ENCODE measurements at places on chromosomes 12 and 14.

- no peak for DNase-seq
Measured at GRCh38 chr12:83185241-83185640, 498.5 kb downstream of the TMTC2 start.

GRCh38 chr12:20259786-20260185 is 108.6 kb upstream of the PDE3A start:
- no peak for DNase-seq

DNA sequence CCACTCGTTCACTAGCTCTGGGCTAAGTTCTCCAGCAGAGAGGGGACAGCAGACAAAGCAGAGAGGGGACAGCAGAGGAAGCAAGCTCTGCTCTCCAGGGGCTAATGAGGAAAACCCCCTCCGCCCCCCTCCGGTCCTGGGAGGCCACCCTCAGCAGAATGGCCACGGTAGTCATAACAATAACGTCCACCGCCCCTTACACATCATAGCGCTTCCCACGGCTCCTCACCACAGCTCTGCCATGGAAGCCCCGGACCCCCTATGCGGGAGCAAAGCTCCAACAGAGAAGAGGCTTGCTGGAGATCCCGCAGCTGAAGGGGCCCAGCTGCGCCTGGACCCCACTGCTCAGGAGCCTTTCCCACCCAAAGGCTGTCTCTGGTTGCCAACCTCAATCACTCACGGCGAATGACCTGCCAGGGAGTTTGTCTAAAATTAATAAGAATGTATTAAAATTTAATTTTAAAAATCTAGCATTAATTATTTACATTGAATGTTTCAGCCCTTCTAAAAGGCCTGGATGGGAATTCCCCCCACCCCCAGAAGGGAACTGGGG is 17.4 kb downstream of the BEGAIN start:
- DNase-seq = no peak

DNA sequence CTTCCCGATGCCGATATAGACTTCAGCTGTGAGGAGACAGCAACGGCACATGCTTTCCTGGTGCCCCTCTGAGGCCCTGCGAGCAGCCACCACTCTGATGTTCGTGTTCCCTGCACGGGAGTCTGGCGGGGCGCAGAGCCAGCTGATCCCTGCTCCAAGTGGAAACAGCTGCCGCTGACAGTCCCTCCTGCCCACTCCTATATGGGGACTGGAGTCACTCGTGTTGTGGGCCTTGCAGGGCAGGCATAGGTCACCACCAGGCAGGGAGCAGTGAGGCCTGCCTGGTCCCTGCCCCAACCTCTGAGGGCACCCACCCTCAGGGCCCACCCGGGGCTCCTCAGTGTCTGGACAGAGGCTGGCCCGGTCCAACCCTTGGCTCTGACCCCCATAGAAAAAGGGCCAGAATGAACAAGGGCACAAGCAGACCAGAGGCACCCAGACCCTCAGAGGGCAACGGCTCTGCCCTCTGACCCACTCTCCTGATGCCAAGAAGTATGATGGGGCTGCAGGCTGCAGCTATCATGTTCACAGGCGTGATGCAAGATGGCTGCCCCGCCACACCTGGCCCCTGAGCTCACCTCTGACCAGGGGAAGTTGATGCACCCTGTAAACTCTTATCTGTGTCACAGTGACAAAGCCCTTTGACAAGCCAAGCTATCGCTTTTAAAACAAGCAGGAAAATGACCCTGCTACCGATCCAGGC is 181.6 kb downstream of the CALM1 start:
- DNase-seq = no peak

- DNase-seq = no peak
Measured at GRCh38 chr12:2095878-2096277, 43.1 kb downstream of the CACNA1C start.

DNA sequence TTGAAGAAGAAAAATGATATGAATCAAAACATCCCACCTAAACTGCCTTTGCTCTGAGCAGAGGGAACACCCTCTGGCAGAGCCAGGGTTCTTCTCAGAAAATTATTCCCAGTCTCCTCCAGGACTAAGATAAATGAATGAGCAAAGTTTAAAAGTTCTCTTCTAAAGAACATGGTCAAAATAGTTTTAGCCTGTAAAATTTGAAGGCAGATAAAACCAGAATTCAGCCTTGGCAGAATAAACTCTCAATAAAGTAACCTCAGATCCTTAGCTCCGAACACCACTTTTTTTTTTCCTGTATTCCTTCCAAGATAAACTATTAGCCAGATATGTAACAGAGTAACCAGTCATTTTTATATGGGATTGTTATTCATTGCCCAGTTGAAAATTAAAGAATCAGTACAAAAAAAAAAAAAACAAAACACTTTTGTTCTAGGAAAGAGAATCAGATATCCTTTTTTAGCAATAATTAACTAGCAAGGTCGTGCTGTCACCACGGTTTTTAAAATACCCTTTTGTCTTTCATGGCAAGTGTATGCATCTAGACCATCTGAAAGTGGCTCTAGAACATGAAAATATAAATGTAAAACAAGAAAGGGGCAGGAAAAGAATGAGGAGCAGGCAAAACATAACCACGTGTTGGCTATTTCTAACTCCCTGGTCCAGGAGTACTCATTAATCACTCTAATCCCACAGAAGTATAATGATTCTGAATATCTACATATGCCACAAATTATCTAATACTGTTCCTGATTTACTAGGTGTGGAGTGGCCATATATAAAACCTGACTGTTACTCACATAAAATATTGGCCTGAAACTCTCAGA is 60.8 kb downstream of the CAPZA3 start:
- DNase-seq = no peak

- no peak for DNase-seq
Measured at GRCh38 chr12:51819736-51820525, 28.6 kb downstream of the FIGNL2 start.

GRCh38 chr12:50925342-50925651 is 27.0 kb upstream of the HIGD1C start:
- no peak for DNase-seq

- no peak for DNase-seq
Measured at GRCh38 chr12:102570256-102570655, 89.9 kb upstream of the IGF1 start.

- no peak for DNase-seq
Measured at GRCh38 chr14:63938198-63939005, 85.6 kb downstream of the SYNE2 start.

DNA sequence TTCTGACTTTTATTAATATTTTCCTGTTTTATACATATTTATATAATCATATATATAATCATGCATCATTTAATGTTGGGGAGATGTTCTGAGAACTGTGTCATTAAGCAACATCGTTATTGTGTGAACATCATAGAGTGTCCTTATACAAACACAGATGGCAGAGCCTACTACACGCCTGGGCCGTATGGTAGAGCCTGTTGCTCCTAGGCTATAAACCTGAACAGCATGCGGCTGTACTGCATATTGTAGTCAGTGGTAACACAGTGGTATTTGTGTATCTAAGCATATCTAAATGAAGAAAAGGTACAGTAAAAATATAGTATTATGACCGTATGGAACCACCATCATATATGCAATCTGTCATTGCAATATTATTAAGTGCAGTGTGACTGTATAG is 44.7 kb upstream of the BCL7A start:
- no peak for DNase-seq

DNA sequence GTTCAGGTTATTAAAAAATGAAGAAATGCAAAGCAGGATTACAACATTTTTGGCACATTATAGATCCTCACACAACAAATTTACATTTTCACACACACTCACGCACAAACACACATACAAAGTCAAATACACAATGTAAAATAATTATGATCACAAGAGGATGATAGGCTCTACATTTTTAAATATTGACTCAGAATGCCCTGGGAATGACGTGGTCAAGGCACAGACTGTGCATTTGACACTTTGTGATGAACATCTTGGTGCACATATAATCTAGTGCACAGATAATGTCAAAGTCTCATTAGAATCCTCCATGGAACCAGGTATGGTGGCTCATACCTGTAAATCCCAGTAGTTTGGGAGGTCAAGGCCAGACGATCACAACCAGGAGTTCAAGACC is 49.4 kb downstream of the DPF3 start:
- no peak for DNase-seq

DNA sequence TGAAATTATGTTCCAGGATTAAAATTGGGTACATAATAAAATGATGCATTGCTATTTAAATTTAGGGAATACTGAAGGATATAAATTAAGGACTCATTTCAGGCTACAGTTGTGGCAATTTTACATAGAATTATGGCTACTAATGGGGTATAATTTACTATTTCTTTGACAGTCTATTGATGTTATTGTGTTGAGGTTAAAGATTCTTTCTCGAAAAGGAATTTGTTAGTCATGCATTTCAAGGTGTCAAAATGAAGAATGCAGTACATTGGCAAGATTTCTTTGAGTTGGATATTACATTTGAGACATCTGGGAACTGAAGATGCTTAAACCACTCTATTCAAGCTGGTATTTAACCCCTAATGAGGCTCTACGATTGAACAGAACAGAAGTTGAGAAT is 28.3 kb downstream of the SLC5A8 start:
- DNase-seq = no peak

DNA sequence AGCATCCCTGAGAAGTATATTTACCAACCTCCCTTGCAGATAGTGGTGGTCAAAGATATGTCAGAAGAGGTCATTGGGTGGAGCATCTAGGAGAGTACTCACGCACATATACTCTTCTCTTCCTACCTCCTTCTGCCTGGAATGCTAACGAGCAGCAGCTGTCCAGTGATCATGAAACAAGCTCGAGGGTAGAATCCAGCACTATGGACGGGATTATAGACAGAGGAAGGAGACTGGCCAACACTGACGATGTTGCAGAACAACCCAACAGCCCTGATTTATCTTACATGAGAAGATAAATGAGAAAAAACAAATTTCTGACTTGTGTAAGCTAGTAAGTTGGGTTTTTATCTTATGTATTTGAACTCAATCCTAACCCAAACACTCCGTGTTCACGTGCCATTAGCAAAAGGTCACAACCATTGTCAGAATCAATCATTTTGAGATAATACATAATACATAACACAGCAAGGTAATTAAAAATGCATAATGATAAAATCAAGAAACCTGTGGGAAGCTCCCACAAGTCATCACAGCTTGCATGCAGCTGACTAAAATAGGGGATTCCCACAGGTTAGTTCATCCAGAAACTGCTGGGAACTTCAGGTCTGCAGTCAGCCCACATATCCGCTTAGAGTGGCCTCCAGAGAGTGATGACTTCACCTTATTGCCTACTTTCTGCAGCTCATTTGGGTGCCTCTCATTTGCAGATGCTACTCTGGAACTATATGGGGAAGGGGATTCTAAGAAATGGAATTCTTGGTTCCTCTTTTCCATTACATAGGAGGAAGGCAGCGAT is 36.3 kb upstream of the STK38L start:
- no peak for DNase-seq

DNA sequence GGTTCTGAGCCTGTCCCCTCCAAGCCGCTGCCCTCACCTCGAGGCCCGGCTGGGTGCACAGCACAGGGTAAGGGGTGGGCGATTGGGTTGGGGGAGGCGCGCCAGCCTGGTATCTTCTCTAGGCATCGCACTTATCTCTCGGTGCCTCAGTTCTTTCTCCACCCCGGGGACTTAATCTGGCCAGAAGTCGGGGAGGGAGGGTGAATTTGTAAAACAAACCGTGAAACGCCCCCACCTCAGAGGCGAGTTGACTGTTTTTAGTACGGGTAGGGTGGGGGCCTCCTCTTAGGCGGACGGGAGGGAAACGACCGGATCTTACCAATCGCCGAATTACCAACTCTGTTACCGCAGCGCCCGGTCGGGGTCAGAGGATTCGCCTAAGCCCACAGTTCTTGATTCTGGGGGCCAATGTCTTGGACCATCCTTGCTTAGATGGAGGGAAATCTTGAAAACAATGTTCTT is 1.4 kb upstream of the TBX3 start:
- DNase-seq = no peak

DNA sequence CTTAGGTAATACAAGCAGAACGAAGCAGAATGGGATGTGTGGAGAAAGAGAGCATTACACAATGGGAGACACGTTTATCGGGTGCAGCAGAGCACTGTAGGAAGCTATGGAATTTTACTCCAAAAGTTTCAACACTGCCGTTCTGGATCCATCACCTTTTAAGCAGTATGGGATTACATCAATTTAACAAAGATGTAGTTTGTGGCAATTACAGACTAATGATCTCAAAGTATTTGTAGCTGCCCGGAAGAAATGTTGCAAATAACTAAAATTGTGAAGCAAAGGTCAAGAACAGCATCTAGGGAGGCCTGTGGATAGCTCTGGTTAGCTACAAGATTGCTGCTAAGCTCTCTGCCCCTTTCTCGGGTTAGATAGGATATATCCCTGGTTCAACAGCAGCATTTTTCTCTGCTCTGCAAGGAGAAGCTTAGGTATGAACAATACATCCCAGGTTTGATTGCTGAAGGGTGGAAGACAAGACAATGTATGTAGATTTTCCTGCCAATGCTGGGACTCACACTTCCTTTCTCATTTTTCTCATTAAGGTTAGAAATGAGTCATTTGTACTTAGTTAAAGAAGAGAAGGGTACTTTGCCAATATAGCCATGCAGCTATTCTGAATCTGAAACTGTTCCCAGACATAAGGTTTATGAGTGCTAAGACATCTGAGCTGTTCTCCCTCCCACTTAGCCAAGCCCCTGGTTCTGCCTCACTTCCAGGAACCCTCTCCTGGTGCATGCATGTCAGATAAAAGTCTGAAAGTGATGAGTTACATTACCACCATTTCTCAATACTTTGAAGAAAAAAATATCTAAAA is 75.0 kb upstream of the HIF1A start:
- peak; percentile 5 for DNase-seq

GRCh38 chr12:666766-667308 is 3.6 kb upstream of the NINJ2 start:
- no peak for DNase-seq

GRCh38 chr12:101927999-101928398 is 50.6 kb downstream of the DRAM1 start:
- no peak for DNase-seq

DNA sequence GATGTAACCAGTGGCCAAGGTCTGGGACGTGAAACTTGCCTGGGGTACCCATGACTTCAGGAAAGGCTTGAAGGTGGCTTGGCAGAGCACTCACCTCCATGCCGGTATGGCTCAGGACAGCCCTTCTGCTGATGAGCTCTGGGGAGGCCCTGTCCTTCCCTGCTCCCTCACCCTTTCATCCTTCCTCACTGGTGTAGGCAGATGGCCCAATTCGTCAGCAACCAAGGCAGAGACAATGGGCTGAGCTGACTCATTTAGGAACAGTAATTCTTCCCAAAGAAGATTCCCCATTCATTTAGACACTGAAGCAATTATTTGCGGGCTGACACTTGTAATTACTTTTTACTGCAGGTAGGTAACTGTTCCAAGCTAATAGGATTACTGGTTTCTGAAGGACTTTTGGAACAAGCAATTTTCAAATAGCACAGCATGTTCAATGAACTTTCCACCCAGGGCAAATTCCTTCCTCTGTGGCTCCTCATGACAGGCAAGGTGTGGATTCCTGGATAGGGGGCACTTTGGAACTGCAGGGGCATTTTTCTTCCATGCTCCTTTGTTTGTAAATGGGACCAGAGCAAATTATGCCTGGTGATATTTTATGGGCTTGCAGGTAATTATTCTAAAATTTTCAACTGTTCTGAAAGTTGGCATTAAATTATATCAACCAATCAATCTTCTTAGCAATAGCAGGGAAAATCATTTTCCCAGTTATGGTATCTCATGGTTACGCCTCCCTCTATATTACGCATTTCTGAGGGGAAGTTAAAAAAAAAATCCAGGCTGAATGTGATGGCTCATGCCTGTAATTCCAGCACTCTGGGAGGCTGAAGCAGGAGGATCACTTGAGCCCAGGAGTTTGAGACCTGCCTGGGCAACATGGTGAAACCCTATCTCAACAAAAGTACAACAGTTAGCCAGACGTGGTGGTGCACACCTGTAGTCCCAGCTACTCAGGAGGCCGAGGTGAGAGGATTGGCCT is 24.1 kb upstream of the NRDE2 start:
- DNase-seq = no peak

- DNase-seq = no peak
Measured at GRCh38 chr12:113757221-113758002, 208.7 kb downstream of the RBM19 start.
